ENCODE measurements at places on chromosomes 5 and 9.

DNA sequence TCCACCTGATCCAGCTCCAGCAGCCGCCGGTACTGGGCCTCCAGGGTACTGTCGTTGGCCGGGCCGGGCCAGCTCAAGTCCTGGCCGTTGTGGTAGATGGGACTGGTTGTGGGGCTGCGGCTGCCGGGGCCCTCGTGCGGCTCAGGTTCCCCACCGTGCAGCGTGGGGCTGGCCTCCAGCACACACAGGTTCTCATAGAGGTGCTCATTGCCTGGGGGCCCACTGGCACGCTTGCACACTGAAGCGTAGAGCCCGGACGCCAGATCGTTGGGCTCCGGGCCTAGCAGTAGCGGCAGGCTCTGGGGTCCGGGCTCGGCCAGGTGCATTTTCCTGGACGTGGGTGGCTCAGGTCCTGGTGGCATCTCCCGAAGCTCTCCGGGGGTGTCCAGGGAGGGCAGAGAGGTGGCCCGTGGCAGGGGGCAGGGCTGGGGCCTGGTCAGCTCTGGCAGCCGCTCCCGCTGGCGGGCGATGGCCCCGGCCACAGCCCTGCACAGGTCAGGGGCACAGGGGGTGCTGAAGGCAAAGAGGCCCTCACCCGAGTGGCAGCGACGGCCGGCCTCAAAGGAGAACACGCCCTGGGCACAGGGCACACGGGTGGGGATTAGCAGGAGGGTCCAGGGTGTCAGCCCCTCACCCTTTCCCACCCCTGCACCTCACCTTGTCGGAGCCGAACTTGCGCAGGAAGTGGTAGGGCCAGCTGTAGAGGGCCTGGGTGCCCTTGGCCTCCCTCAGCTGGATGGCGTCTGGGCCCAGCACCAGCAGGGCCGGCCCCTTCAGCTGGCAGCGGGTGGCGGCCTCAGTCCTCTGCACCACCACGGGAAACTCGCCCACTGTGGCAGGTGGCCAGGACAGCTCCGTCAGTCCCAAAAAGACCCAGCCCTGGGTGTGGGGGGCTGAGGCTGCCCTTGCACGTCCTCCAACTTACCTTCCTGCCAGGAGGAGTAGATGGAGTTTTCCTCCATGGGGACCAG is 5.3 kb downstream of the DOK3 start:
- DNase-seq: no peak

DNA sequence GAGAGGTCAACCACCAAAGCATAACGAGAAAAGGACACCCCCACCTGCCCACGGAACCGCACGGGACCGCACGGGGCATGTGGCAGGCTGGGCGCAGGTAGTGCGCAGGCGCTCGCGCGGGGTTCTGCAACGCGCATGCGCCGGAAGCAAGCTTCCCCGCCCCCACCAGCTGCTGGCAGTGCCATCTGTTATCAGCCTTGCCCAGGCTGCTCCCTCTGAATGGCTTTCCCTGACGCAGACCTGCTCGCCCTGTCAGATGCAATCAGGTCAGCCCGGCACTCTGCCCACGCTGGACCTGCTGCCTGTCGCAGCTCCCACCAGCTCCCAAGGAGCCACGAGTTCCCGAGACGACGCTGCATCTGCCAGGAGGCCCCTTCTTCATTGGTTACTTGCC is 22.8 kb downstream of the PTCH1 start:
- DNase-seq: no peak

- no peak for DNase-seq
Observed at GRCh38 chr5:151454166-151454565, 6.8 kb downstream of the SLC36A1 start.

- DNase-seq: peak; percentile 91
Observed at GRCh38 chr5:153084511-153084910, 406.0 kb upstream of the GRIA1 start.

DNA sequence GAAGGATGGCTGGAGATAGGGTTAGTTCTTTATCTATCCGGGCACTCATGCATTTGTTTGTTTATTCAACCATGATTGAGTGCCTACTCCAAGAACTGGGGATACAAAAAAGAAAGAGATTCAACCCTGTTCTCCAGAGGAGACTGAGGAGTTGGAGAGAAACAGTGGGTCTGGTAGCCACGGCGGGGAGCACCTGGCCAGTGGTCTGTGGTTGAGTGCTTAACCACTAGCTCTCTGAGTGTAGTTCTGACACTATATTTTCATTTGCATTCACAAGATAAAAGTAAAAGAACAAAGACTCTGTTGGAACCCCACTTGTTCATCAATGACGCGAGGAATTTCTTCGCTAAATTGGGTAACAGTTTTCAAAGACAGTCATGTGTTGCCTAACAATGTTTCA is 295.5 kb upstream of the MSX2 start:
- no peak for DNase-seq

DNA sequence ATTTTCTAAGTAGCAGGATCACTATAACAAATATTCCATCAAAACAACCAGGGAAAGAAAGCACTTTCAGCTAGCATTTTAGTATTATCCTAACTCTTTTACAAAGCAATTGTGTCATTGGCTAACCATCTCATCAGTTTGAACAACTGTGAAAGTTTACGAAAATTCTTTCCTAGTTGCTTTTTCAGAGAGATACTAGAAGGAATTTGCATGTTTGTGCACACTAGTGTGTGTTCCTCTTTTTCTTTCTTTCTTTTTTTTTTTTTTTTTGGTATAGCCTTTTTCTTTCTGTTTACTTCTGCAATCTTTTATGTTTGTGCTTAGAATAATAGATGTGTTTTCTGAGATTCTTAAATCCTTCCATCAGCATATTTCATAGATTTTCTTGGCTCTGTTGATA is 124.7 kb upstream of the SEMA6A start:
- DNase-seq: no peak

DNA sequence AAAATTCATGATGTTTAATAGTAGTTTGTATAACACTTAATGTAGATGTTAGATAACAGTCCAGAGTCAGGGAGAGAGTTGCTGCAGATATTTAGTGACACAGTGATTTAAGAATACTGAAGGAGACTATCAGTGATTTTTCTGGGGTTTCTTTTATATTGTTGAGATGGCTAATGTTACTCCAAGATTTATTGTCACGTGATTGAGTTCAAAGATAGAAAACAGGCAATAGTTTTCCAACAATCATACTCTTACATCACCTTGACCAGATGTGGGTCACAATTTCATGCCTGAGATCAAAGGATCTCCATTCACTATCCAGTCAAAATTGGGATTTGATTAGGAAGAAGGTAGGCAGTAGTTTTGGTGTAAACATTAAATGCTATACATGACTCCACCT is 580.0 kb upstream of the ARRDC3 start:
- no peak for DNase-seq

DNA sequence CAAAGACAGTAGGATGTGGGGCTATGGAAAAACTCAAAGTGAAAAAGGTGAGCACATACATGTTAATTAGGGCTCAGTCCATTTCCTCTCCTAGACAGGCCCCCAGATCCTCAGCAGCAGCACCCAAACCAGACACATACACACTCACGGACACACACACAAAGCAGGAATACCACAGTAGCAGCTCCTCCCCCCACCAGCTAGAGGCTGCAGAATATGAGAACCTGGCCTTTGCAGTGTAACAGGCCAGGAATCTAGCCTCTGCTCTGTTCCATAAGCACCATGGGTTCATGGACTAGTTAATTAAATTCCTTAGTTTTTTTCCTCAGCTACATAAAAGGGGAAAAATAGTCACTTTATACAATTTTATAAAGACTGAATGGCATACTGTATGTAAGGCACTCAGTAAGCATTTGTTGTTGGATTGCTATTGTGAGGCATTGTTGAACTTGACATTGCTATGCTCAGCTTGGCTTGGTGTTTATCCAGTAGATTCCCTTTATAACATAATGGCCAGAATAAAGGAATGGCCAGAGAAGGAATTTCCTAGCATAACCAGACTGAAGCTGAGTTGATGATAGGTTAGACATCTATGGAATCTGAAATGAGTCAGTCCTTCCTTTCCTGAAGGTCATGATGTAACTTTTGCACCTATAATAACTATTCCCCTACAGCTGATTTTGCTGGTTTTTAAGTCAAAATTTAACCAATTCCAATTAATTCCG is 186.8 kb downstream of the SEMA5A start:
- peak; percentile 60 for DNase-seq

GRCh38 chr9:114652776-114653555 is 4.6 kb downstream of the TEX53 start:
- peak; percentile 48 for DNase-seq

- no peak for DNase-seq
Observed at GRCh38 chr5:79582186-79582585, 30.1 kb upstream of the TENT2 start.

GRCh38 chr9:131667576-131667975 is 72.3 kb downstream of the RAPGEF1 start:
- no peak for DNase-seq

DNA sequence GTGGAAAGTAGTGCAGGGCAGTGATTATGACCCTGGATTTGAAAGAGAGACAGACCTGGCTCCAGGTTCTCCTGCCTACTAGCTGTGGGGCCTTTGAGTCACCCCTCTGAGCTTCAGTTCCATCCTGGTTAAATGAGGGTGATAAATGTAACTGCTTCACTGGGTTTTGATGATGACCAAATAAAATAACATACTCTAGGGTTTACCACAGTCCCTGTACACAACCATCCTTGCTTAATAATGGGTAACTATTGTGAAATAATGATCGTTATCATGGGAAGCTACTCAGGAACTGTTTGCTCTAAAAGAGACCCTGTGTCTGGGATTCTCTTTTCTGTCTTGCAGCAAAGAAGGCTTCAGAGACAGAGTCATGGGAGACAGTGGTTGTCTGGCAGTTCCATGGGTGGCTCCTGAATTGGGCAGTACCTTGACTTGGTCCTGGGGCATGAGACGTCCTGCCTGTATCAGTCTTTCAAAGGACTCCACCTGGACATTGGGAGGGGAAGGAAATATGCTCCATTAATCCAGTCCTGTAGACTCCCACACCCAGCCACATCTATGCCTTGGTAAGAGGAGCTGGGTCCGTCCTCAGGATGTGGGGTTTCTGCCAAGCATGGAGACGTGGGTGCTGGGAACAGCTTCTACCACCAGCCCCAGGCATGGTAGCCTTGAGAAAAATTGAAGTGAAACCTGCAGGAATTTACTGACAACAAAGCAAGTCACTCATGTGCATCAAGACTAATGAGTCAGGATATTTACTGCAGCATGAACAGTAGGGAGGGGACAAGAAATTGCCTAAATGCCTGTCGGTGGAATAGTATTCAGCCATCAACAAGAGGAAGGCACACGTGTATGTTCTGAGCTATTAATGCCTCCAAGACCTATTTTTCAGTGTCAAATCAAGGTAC is 23.4 kb downstream of the AKNA start:
- peak; percentile 24 for DNase-seq

Data from epithelial cell of esophagus (primary cell).